ENCODE measurements at places on chromosomes 7 and 10.
A peak's percentile ranks its signal among the peaks of the same experiment; 100 is the strongest.

- DNase-seq = no peak
Measured at GRCh38 chr10:56991591-56992069, 630.6 kb upstream of the ZWINT start.

DNA sequence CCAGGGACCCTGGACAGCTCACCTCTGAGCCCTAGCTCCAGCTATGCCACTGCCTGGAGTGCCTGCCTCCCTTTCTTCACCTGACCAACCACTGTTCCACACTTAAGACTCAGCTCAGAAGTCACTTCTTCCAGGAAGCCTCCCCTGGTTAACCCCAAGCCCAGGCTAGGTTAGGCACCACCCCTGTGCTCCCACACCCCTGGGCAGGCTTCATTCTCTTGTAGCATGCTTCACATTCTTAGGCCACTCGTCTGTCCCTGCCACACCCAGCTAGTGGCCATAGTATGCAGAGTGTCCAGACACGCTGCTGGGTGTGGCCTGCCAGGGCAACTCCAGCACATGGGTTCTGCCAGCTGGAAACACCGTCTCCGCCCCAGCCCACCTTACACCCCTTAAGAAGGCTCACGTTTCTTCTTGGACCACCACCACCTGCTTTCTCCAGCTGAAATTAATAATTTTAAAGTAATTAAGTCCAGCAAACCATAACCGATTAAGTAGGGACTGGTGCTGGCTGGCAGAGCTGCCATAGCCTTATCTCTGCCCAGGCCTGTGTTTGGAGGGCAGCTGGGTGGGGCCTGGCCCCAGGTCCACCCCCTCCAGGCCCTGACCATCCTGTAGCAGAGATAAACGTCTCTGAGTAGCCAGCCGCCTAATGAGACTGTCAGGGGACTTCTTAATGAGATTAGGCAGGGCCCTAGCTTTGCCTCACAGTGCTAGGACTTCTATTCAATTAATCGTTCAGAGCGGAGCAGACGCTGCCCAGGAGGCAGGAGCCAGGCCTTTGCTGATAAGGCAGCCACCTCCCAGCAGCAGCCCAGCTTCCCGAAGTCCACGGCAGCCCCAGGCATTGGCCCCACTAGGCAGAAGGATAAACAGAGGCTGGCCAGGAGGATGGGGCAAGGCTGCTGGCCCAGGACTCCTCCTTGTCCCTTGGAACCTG, 20.5 kb downstream of the GRID1 start:
- no peak for DNase-seq

GRCh38 chr10:43408710-43409384, at the start of gene HNRNPF:
HNRNPF (minus strand) TSS chr10:43409186; CDS start chr10:43387884, 21,302 bp downstream.
- DNase-seq = peak; percentile 92

- no peak for DNase-seq
Measured at GRCh38 chr7:116591202-116592040, 66.6 kb downstream of the CAV1 start.

DNA sequence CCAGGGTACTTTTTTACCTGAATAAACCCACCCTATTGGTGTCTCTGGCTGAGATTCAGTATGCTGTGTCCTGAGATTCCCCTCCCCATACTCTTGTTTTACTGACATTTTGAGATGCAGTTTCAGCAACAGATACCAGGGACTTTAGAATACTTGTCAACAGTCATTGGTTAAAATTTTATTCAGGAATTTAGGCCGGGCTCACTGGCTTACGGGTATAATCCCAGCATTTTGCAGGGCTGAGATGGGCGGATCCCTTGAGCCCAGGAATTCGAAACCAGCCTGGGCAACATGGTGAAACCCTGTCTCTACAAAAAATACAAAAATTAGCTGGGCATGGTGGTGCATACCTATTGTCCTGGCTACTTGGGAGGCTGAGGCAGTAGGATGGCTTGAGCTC, 90.0 kb upstream of the GATAD1 start:
- DNase-seq = no peak

GRCh38 chr7:111074748-111075146, 16.2 kb upstream of the LRRN3 start:
- no peak for DNase-seq

- no peak for DNase-seq
Measured at GRCh38 chr10:131211146-131211545, 100.4 kb downstream of the TCERG1L start.

GRCh38 chr10:108052981-108053380, 888.5 kb upstream of the SORCS1 start:
- DNase-seq = no peak

- no peak for DNase-seq
Measured at GRCh38 chr7:77453531-77453930, 37.4 kb upstream of the GSAP start.

DNA sequence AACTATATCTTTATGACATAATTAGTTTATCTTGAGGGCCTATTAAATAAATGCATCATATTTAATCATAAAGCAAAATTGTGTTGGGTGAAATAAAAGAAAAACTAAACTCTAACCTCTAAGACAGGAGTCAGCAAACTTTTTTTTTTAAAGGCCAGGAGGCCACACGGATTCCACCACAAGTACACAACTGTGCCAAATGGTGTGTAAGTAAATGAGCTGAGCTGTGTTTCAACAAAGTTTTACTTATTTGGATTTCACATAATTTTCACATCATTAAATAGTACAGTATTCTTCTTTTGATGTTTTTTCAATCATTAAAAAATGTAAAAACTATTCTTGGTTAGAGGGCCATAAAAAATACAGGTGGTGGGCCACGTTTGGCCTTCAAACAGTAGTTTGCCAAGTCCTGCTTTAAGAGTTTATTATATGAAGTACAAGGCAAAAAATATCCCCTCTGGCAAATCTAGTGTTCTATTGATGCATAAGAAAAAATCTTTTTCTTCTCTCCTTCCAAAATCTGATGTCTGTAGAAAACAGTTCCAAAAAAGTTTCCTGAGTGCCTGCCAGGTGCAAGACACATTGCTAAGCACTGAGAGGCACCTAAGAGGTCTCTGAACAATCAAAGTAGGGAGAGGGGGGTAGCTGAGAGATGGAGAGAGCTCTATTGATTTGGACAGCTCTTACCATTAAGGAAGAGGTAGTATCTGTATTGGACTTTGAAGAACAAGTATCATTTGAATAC, 26.5 kb upstream of the SPOCK2 start:
- no peak for DNase-seq

GRCh38 chr10:75507469-75507868, 76.0 kb downstream of the LRMDA start:
- DNase-seq = no peak

Data from activated T-cell treated with anti-CD3 and anti-CD28 coated beads for 4 hours (primary cell).